ENCODE measurements at places on chromosomes 1 and 21. TPM values are rescaled to one million over a fixed set of nuclear protein-coding genes. Genes with fewer than 3 reads are reported as not detected.

- H3K4me1 ChIP-seq, result no peaks in the 10 kb centered on the region
- no peak overlapping the region for H3K27ac ChIP-seq
- no peak overlapping the region for H3K4me3 ChIP-seq
These were observed 35.9 kb upstream of the CCSAP start for GRCh38 chr1:229378586-229379367.

Gene KRTAP23-1
- total RNA-seq, result not detected

Gene CA14
- not detected for total RNA-seq

Gene GJA8
- not detected for total RNA-seq

DNA sequence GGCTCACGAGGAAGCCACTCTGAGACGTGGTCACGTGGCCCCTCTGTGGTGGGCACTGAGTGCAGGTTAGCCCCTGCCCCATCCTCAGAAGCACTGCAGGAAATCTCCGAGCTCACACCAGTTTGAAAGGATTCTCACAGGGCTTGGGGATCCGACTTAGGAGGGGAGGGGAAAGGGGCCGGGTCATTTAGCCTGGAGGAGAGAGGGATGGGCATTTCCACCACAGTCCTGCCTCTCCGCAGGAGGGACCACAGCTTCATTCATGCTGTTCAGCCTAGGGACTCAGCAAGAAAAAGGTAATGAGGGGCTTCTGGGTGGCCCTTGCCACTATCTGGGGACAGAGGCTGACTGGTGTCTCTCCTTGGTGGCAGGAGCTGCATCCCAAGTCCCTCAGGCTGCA, 126.5 kb downstream of the NPHP4 start:
- no peaks in the 10 kb centered on the region for H3K4me1 ChIP-seq
- no peak for DNase-seq
- H3K4me3 ChIP-seq, result no peak overlapping the region
- no peaks in the 10 kb centered on the region for H3K36me3 ChIP-seq
- H3K27me3 ChIP-seq, result no peaks in the 10 kb centered on the region

Gene SPATA6
- 2.4 TPM for total RNA-seq

GRCh38 chr1:220700556-220701179, 10.5 kb downstream of the C1orf115 start:
- H3K4me1 ChIP-seq, result no peaks in the 10 kb centered on the region
- no peak for DNase-seq
- H3K27ac ChIP-seq, result no peak overlapping the region
- H3K4me3 ChIP-seq, result no peak overlapping the region
- peaks cover 3% of the 10 kb centered on the region for H3K27me3 ChIP-seq

All from natural killer cell (primary cell).